ENCODE measurements at places on chromosomes 3 and 15.

DNA sequence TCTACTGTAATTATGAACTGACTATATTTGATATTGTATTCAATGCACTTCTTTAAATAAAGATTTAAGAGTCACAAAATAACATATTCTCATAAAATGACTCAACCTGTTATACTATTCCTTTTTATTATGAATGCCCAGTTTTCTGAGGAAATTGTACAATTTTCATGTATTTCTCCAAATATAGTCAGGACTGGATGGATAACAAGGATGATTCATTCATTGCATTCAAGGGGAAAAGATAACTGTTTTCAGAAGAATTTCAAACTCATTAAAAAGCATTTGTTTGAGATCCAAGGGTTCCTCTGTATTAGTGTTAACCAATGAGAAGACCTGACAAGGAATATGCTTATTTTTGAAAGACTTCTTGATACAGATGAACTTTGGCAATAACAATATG is 163.7 kb downstream of the MEIS2 start:
- DNase-seq = no peak

DNA sequence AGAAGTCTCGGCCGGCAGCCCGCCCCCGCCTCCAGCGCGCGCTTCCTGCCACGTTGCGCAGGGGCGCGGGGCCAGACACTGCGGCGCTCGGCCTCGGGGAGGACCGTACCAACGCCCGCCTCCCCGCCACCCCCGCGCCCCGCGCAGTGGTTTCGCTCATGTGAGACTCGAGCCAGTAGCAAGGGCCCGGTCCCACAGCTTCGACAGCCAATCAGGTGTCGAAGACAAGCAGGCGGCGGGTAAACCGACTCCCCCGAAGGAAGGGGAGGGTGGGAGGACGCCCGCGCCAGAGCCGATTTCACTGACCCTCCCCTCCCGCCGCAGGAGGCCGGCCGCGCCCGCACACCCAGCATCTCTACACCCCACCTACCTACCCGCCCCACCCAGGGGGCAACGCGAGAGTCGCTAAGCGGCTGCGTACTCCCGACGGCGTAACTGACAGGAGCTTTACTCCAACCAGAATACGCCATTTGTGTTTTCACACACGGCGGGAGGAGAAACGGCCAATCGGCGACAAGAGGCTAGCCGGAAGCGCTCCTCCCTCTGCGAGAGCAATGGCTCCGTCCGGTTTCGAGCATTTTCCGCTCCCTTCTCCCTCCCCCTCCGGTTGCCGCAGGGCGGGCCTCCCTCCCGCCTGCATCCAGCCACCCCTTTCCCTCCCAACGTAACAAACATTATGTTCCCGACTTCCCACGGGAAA is 633 bp upstream of the SETD5 start:
- DNase-seq = peak; percentile 83

DNA sequence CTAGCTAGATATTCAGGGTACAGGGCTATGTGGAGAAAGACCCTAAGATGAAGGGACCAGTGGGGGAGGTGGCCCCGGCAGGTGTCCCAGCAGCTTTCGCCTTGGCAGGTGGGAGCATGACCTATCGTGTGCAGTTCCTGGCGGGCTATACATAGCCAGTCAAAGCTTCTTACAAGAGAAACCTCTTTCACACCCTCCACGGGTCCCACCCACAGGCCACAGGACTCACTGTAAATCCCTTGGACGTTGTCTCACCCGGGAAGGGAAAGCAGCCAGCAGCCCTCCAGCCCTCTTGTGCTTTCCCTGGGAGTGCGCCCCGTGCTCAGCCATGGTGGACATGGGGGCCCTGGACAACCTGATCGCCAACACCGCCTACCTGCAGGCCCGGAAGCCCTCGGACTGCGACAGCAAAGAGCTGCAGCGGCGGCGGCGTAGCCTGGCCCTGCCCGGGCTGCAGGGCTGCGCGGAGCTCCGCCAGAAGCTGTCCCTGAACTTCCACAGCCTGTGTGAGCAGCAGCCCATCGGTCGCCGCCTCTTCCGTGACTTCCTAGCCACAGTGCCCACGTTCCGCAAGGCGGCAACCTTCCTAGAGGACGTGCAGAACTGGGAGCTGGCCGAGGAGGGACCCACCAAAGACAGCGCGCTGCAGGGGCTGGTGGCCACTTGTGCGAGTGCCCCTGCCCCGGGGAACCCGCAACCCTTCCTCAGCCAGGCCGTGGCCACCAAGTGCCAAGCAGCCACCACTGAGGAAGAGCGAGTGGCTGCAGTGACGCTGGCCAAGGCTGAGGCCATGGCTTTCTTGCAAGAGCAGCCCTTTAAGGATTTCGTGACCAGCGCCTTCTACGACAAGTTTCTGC is 15.0 kb downstream of the GRK7 start:
- no peak for DNase-seq

DNA sequence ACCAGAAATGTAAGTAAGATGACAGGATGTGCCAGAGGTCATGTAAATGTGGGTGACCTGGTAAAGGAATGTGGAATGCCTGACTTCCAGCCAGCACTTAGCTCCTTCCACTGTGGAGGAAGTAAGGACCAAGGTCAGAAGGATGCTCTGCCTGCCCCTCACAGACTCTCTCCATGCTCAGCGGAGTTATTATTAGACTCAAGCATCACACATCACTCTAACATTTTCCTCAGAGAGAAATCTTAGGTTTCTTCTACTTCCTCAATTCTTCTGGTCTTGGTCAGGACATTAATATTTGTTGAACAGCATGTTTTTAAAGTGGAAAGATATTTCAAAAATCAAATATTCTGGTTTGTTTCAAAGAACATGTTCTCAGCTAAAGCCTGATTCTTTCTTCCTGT is 231.4 kb upstream of the WNT5A start:
- no peak for DNase-seq

DNA sequence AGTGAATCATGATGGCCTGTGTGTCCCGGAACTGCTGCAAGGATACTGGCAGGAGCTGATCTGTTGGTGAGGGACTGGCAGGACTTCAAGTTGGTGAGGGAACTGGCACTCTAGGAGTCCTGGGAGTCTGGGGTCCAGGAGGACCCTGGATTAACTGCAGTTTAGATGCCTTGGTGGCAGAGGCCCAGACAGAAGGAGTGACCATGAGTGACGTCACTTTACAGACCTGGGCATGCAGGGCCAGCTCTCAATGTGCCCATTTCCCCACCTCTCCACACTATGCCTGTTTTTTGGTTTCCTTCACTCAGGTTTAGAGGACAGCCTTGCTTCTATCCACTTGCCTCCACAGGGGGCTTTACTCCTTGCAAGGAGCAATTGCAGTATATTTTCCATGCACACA is 154.1 kb downstream of the EPHB1 start:
- DNase-seq = no peak

- no peak for DNase-seq
Measured at GRCh38 chr3:7333125-7333524, 472.2 kb downstream of the GRM7 start.

DNA sequence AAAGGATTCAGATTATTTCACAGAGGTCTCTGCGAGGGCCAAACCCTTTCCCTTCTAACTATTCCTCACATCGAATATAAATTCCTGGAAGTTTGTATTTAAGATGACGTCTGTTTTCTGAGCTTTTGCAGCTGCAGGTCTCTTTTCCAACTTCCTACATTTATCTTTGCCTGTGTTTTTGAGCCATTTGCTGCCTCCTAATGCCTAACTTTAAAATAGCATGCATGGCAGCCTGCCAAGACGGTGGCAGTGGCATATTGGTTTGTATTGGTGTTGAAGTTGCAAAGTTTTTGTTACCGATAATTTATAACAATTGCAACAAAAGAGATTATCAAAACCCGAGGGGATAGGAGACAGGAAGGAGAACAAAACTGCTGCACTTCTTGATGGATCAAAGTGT is 187.1 kb upstream of the DNAJC19 start:
- peak; percentile 33 for DNase-seq

DNA sequence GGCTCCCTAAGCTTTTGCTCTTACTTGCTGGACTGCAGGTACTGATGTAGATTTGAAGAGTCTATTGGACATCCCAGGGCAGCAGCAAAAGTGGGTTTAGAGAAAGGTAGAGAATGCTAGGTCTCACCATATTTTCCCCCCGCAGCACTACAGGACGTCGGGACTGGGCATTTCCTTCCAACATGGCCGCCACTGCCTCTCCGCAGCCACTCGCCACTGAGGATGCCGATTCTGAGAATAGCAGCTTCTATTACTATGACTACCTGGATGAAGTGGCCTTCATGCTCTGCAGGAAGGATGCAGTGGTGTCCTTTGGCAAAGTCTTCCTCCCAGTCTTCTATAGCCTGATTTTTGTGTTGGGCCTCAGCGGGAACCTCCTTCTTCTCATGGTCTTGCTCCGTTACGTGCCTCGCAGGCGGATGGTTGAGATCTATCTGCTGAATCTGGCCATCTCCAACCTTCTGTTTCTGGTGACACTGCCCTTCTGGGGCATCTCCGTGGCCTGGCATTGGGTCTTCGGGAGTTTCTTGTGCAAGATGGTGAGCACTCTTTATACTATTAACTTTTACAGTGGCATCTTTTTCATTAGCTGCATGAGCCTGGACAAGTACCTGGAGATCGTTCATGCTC is 11.2 kb downstream of the CYP8B1 start:
- DNase-seq = no peak

DNA sequence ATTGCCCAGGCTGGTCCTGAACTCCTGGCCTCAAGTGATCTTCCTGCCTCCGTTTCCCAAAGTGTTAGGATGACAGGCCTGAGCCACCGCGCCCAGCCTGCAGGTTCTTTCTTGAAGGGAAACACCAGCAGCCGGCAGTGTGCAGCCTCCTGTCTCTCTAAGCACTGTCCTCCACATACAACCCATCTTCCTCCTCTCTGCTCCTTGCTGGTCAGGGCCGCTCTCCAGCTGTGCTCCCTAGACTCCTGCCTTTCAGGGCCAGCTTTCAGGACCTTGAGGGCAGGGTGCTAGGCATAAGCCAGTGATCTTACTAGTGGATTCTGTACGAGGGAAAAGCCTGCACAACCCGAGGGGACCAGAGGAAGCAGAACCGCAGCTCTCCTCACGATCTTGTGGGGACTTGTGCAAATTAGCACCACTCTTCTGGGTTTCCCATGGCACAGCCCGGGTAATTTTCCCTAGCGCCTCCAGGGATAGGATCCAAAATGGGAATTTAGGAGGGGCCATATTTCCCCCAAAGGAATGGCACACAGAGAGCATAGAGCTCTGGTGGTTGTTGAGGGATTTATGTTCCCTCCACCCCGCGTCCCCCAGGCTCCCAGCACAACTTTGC is 18.2 kb upstream of the CORO2B start:
- DNase-seq = no peak

DNA sequence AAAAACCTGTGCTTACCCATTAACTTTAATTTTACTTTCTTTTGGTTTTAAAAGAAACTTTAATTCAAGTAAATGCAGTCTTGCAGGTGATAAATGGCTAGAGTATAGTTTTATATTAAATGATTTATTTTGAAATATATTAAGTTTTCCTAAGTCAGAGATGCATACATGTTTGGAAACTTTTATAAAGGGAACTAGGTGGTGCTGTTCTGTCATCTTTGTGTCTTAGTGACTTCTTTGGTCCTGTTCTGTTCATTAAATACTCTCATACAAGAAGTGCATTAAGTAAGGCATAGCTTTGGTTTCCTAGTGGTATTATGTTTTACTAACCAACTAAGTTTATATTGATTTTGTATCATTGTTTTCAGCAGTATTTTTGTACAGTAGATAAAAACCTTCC is 15.6 kb downstream of the CADM2 start:
- no peak for DNase-seq

- DNase-seq = no peak
Measured at GRCh38 chr3:67791620-67792019, 137.2 kb upstream of the SUCLG2 start.

DNA sequence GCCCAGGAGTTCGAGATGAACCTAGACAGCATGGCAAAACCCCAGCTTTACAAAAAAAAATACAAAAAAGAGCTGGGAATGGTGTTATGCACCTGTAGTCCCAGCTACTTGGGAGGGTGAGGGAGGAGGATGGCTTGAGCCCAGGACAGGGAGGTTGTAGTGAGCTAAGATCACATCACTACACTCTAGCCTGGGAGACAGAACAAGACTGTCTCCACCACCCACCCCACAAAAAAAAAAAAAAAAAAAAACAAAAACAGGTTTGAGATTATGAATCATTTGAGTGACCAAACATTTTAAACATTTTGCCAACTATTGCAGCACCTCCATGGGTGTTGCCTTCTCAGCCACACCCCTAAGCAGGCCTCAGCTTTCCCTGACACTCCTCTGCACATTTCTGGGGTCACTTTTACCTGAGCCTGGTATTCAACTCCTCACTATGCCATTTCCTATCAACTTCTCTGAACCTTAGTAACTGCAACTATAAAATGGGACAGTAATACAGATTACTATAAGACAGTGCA is 41.8 kb downstream of the IL5RA start:
- DNase-seq = no peak

- DNase-seq = peak; percentile 22
Measured at GRCh38 chr3:77038930-77039605, 831 bp upstream of the ROBO2 start.

DNA sequence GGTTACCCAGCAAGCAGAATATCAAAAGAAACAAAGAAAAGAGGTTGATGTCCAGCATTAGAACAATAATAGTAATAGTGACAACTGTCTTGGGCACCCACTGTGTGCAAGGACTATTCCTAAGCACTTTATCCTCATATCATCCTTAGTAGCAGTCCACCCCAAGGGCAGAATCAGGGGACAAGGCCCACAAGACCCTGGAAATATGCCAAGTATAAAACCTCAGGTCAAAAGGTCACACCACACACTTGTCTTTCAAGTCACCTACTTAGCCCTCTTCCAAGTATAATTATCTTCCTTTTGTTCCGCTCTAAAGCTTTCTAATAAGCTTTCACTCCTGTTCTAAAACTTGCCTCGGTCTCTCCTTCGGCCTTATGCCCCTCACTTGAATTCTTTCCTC is 124.0 kb upstream of the STT3B start:
- DNase-seq = no peak

Measured in HEK293T (cell line).